ENCODE measurements at places on chromosomes 5 and 9.

- DNase-seq, result no peak
Measured at GRCh38 chr5:4053136-4053535, 457.5 kb downstream of the IRX1 start.

DNA sequence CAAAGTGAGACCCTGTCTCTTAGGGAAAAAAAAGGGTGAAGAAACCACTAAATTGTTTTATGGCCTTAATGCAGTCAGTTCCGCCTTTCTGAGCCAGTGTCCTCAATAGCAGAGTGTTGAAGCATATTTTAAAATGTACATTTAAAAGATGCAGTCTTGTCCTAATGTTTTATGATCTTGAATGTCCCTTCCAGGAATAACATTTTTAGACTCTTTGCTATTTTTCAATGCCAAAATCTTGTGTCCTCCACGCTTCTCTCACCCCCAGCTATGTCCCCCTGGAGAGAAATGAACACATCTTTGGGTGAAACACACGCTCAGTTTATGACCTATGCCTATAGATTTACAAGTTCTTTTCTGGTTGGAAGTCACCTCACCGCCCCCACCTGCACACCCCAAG lies 69.8 kb downstream of the CSNK1A1 start:
- no peak for DNase-seq

GRCh38 chr5:127586811-127587210 lies 62.1 kb upstream of the CTXN3 start:
- DNase-seq, result no peak

DNA sequence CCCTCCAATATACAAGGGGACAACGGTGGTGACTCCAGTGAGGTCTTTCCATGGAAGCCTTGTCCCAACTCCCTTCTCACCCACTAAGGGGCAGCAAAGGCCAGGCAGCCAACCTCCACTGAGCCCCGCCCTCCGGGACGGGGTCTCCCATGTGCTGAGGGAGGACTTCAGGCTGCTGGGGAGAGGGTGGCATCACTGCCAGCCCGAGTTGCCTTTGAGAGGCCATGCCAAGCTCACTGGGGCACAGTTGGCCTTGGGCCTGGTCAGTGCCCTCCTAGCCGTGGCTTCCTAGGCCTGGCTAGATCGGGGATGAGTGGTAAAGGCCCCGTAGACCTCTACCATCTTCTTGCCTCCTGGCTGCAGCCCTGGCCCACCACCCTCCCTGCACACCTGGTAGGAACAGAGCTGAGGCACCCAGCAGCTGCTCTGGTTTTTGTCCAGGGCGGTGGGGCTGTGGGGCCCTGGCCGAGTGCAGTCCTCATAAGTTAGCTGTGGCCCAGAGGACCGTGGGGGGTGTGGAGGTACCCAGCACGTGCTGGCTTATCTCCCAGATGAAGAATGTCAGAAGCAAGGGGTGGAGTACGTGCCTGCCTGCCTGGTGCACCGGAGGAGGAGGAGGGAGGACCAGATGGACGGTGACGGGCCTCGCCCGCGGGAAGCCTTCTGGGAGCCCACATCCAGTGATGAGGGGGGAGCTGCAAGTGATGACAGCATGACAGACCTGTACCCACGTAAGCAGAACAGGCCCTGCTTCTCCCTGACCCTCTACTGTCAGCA lies 3.2 kb downstream of the SURF2 start:
- DNase-seq, result no peak

DNA sequence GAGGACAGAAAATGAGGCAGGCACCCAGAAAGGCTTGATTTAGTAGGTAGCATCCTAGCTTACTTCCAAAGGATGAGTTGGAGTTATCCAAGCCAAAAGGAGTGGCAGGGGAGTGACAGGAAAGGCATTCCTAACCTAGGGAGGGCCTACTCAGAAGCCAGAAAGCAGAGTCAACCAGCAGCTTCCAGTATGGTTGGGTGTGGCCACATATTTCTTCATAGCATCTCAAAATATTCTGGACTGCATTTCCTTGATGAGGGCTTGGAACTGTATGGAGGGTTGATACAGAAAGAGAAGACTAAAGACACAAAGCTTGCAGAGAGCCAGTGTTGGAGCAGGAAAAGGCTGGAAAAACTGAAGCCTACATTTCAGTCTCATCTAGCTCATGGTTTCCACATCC lies 656.8 kb upstream of the DMAC1 start:
- no peak for DNase-seq

GRCh38 chr5:2047341-2047927 lies 164.7 kb upstream of the IRX4 start:
- no peak for DNase-seq

DNA sequence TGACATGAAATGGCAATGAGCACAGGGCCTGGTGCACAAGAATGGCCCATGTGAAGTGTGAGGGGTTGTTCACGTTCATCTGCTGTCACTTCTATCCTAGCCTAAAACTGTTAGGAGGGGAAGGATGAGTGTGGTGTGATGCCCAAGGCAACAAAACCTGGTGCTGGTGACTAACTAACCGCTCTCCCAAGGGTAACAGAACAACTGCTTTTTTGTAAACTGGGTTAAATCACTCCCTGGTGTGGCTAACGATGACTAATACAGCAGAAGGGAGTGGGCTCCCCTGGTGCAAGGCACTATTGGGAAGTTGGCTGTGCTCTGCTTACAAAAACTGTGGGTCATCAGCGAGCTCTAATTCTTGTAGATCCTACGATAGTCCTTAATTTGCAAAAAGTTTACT lies 103.2 kb upstream of the VCAN start:
- DNase-seq, result no peak

- DNase-seq, result no peak
Measured at GRCh38 chr5:64671678-64672077, 18.6 kb upstream of the SHISAL2B start.

GRCh38 chr5:76294573-76294972 lies 108.5 kb upstream of the IQGAP2 start:
- DNase-seq, result no peak

DNA sequence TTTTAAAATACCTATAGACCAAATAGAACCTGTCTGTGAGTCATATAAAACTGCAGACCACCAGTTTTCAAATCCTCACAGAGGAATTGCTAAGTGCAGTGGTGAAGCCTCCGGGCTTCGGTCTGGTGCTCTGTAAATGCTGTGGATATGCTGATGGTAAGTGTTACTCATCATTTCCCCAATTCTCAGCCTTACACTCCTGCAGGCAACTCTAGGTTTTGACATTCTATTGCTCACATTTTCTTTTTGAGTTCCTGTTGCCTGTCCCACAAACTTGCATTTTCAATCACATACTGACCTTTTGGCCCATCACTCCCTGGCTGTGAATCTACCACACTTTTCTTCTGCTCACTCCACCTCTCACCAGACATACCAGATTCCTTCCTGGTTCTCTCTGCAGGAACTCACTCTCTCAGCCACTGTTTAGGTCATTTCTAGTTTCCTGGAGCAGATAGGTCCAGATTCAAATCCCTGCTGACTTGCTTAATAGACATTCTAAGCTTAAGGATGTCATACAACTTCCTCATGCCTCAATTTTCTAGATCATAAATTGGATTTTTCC lies 192.9 kb downstream of the RAB3C start:
- no peak for DNase-seq

GRCh38 chr5:102955488-102955887 lies 164.4 kb downstream of the GIN1 start:
- no peak for DNase-seq

- no peak for DNase-seq
Measured at GRCh38 chr9:127866535-127866934, 10.9 kb downstream of the AK1 start.

DNA sequence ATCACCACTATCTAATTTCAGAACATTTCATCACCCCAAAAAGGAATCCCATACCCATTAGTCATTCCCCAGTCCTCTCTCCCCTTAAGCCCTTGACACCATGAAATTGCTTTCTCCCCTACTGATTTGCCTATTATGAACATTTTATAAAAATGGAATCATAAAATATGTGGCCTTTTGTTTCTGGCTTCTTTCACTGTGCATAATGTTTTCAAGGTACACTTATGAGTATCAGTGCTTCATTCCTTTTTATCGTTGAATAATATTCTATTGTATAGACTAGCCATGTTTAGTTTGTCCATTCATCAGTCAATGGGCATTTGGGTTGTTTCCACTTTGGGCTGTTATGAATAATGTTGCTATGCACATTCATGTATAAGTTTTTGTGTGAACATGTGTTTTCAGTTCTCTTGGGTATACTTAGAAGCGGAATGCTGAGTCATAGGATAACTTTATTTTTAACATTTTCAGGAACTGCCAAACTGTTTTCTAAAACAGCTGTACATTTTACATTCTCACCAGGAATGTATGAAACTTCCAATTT lies 40.4 kb upstream of the FGF1 start:
- no peak for DNase-seq

DNA sequence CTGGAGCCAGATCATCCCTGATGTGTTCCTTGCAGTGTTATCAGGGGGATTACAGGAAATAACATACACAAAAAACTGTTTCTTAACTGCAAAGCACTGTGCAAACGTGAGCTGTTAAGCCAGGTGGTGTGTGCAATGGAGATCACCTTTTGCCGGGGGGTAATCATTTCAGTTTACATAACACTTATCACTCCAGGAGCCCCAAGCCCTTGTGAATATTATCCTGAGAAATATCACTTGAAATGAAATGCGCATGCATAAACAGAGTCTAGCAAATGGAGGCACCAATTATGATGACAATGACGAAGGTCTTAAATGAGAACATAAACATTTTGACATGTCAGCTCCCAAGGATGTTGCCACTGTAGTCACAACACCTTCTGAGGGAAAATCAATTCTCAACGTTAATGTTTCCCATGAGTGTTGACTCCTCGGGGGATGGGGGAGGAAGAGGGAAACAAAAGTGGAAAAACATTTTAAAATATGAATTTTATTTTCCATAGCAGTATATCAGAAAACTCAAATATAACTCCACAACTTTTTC lies 54.5 kb upstream of the RAD23B start:
- peak; percentile 80 for DNase-seq

DNA sequence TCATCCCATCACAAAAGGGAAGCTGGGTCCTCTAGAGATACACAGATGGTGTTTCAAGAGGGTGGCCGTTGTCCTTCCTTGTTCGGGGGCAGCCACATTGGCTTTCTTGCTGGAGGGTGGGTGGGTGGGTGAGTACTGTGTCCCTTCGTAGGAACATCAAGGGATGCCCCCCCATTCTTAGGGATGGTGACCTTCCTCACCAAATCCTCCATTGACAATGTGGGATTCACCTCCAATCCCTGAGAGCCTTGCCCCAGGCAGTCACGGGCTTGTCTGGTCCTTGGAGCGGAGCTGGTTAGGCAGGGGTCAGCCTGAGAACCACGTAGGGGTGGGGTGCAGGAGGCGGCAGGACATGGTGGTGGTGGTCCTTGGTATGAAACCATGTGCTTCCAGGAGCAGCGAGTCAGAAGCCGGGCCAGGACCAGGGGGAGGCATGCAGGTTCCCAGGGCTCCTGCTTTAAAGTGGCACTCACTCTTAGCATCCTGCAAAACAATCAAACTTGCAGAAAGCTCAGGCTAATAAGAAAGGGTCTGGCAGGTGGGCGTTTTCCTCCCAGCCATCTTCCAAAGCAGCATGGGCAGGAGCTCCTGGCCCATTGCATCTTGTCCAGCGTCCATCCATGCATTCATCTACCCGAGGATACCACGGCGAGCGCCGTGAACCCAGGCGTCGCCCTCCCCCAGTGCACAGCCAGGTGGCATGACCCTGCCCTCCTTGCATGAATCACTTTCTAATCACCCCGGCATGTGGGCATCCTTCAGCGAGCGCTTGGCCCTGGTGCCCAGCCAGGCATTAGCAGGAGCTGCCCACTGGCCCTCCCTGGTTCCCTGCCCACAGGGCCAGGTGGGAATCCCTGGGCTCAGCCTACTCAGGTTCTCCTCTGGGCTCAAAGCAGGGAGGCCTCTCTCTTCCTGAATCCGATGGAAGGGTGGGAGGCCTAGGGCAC lies 76.4 kb downstream of the NTNG2 start:
- DNase-seq, result no peak

GRCh38 chr9:82489201-82489821 lies 500.7 kb downstream of the SPATA31D1 start:
- DNase-seq, result no peak

- DNase-seq, result no peak
Measured at GRCh38 chr5:6235726-6236125, 142.6 kb downstream of the MED10 start.

GRCh38 chr5:132662925-132663770 lies 5.2 kb downstream of the IL13 start:
- DNase-seq, result no peak

- no peak for DNase-seq
Measured at GRCh38 chr9:137145731-137146526, 7.0 kb downstream of the GRIN1 start.

GRCh38 chr5:146851133-146851532 lies 27.4 kb downstream of the PPP2R2B start:
- DNase-seq, result no peak

DNA sequence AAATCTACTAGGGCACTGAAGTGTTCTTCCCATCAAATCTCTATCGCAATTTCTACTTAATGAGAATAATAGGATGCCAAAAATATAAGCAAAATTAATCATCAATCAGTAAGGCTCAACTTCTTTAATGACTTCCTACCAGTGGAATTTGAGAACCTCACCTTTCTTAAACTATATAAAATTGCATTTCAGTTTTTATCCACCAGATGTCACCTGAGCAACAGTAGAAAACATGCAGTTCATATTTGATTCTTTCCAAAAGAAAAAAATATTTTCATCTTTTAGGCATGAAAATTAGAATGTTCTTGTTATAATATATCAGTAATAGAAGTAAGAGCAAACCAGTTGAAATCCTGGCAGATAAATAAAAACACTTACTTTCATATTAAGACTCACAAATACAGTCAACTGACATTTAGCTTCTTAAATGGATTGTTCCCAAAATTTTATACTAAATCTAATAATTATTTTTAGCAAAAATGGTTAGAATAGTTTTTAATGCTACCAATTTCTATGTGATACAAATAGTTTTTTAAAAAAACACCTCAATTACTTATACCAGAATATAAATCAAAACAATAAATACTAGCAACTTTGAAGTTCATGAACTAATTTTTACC lies 13.4 kb upstream of the CCDC112 start:
- DNase-seq, result no peak
